ENCODE measurements at places on chromosomes 6 and 20. TPM values are rescaled to one million over a fixed set of nuclear protein-coding genes. Genes with fewer than 3 reads are reported as not detected.

Gene C20orf202
- total RNA-seq: 0.10 TPM

Gene PRR18
- total RNA-seq: not detected

Gene ADISSP
- total RNA-seq: 40.8 TPM

Gene TREML1
- not detected for total RNA-seq

Gene C6orf141
- not detected for total RNA-seq

Gene GPR63
- 0.27 TPM for total RNA-seq

Gene ID1
- total RNA-seq: 8.9 TPM

Gene TFAP2C
- not detected for total RNA-seq

Gene TFAP2A
- total RNA-seq: 0.59 TPM

Gene MMP24
- 0.16 TPM for total RNA-seq

Gene CABLES2
- total RNA-seq: 4.4 TPM

Gene EZR
- total RNA-seq: 41.2 TPM

Gene ARG1
- not detected for total RNA-seq

Gene LY6G5B
- total RNA-seq: 4.0 TPM

Gene TRIM38
- 28.7 TPM for total RNA-seq

Gene RBM24
- 289 TPM for total RNA-seq

Gene IMPG1
- not detected for total RNA-seq

Gene CALHM5
- 5.4 TPM for total RNA-seq

Gene PRRT1
- total RNA-seq: not detected

Gene CCN5
- 0.16 TPM for total RNA-seq

Gene CST2
- total RNA-seq: not detected

Gene FUT9
- total RNA-seq: not detected

Gene BMP2
- 3.7 TPM for total RNA-seq
